Psoas muscle (tissue), 8 donors: ENCODE measurements at places on chromosomes 12 and 14.

- H3K36me3 ChIP-seq, result peaks cover 14% of the 10 kb centered on the region
- peaks cover 17% of the 10 kb centered on the region for H3K4me1 ChIP-seq
Measured at GRCh38 chr12:98644433-98644711, 216 bp downstream of the IKBIP start.

- no peak overlapping the region for H3K4me3 ChIP-seq
- no peak overlapping the region for H3K27ac ChIP-seq
- no peaks in the 10 kb centered on the region for H3K27me3 ChIP-seq
- no peak for DNase-seq
- no peaks in the 10 kb centered on the region for H3K4me1 ChIP-seq
Measured at GRCh38 chr14:57418999-57419398, 28.6 kb downstream of the NAA30 start.

DNA sequence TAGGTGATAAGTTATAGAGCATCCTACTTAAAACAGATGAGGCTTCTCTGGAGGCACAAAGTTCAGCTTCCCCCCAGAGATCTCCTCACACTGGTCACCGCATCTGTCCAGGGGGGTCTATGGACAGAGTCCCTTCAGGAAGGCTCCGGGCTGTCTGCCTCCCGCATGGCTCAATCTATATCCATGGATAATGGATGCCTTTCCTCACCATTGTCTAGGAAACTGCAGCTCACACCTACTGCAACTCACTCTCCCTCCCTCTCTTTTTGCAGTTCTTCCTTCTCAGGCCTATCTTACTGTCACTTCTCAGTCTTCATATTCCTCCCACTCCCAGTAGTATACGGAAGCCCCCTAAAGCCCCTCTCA is 100.6 kb upstream of the BCL2L14 start:
- DNase-seq, result no peak
- no peaks in the 10 kb centered on the region for H3K4me1 ChIP-seq
- H3K4me3 ChIP-seq, result no peak overlapping the region
- H3K27me3 ChIP-seq, result no peaks in the 10 kb centered on the region
- no peak overlapping the region for H3K27ac ChIP-seq
- H3K36me3 ChIP-seq, result no peaks in the 10 kb centered on the region

- H3K36me3 ChIP-seq, result no peaks in the 10 kb centered on the region
- no peaks in the 10 kb centered on the region for H3K27me3 ChIP-seq
- no peaks in the 10 kb centered on the region for H3K4me1 ChIP-seq
- H3K4me3 ChIP-seq, result no peak overlapping the region
Measured at GRCh38 chr14:37083599-37083998, 88.8 kb downstream of the SLC25A21 start.

DNA sequence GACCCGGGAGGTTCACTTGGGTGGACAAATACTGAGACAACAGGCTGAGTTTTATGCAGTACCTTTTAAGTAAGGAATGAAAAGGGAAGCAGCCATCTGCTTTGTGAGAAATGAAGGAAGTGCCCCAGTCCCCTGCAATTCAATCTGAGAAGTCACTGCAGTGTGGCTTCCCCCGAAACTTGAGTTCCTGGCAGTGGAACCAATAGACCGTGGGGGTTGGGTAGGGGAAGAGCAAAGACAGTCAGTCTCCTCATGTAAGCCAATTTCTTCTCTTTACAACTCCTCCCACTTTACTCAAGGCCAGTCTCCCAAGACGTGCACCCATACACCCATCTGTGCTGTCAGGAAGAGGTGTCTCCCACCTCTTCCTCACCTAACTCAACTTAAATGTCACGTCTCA is 206.5 kb downstream of the BCAT1 start:
- no peak overlapping the region for H3K4me3 ChIP-seq
- no peaks in the 10 kb centered on the region for H3K27me3 ChIP-seq
- no peak overlapping the region for H3K27ac ChIP-seq
- no peaks in the 10 kb centered on the region for H3K4me1 ChIP-seq
- H3K36me3 ChIP-seq, result no peaks in the 10 kb centered on the region

DNA sequence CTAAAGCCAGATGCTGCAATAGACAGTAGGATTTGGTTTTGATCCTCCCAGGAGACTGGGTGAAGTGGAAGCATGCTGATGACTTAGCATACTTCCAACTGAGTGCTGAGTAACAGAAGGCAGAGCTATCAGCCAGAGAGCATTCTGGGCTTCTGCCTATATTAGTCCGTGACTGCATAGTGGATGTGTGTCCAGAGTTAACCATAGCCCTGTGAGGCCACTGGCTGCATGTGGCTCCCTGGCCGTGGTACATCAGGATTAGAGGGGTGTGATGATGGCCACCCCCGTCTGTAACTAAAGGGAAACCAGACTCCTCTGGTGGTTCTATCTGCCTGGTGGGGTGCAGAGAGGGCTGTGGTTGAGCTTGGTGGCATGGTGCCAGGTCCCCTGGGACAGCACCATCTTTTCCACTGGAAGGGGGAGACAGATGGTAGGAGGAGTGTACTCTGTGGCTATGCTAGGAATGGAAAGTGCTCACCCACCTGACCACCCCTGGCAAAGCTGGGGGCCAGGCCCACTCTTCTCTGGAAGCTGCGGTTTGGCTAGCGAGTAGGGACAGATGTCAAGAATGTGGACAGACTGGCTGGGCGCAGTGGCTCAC is 27.4 kb downstream of the ABCD4 start:
- no peaks in the 10 kb centered on the region for H3K4me1 ChIP-seq
- no peak overlapping the region for H3K4me3 ChIP-seq
- no peaks in the 10 kb centered on the region for H3K27me3 ChIP-seq
- H3K36me3 ChIP-seq, result no peaks in the 10 kb centered on the region

- DNase-seq, result no peak
- H3K4me3 ChIP-seq, result peak overlapping the region; percentile 96
- no peaks in the 10 kb centered on the region for H3K36me3 ChIP-seq
- peaks cover 44% of the 10 kb centered on the region for H3K4me1 ChIP-seq
- H3K27ac ChIP-seq, result peak overlapping the region; percentile 98
- H3K27me3 ChIP-seq, result no peaks in the 10 kb centered on the region
Measured at GRCh38 chr12:120536064-120536791, 2.1 kb downstream of the RNF10 start.

GRCh38 chr14:96508900-96509299 is 6.7 kb downstream of the PAPOLA start:
- H3K27ac ChIP-seq, result no peak overlapping the region
- no peak overlapping the region for H3K4me3 ChIP-seq
- H3K27me3 ChIP-seq, result no peaks in the 10 kb centered on the region

DNA sequence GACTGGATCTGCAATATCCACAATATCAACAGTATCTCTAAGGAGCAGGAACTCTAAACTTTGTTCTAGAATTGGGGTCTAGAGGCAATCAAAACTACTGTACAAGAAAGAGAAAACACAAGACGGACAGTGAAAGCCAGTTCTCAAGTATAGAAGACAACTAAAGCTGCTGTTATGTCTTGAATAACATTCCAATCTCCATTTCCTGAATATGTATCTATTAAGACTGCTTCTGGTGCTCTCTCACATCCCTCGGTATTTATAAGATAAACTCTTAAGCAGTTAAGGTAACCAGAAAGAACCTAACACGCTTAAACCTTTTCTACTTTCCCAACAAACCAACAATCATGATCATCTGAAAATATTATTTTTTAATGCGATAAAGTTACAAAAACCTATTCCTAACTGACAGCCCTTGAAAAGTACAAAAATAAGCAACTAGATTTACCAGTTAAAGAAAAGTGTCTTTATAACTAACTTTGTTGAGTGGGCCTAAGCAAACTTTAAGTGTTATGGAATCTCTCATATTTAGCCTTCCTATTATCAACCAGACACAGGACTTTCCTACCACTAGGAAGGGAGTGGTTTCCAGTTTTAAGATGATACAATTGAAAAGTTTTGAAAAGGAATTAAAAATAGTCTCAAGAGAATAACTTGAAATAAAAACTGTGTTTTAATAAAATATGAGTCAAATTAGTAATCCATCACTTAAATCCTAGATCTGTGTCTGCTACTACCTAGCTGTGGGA is 30.7 kb downstream of the NUMB start:
- H3K27ac ChIP-seq, result no peak overlapping the region
- H3K36me3 ChIP-seq, result no peaks in the 10 kb centered on the region
- no peaks in the 10 kb centered on the region for H3K27me3 ChIP-seq
- H3K4me1 ChIP-seq, result peaks cover 22% of the 10 kb centered on the region
- H3K4me3 ChIP-seq, result no peak overlapping the region

- H3K27me3 ChIP-seq, result no peaks in the 10 kb centered on the region
- no peak for DNase-seq
- no peaks in the 10 kb centered on the region for H3K4me1 ChIP-seq
- H3K36me3 ChIP-seq, result no peaks in the 10 kb centered on the region
Measured at GRCh38 chr14:78700236-78700635, 530.1 kb downstream of the NRXN3 start.

DNA sequence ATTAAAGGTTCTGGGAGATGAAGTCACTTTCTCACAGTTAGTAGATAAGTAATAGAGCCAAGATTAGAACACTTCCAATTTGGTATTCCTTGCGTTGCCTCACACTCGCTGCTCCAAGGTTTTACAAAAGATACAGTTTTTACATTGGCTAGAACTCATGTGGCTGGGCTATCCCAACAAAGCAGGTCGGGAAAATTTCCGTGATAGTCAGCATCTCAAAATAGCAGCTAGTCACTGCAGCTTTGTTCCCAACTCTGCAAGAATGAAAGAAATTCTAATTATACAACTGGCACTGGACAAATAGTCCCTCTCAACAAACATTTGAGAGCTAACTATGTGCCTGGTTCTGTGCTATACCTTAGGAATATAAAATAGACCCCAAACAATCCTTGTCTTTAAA is 24.6 kb upstream of the PPP1R12A start:
- H3K4me1 ChIP-seq, result no peaks in the 10 kb centered on the region
- no peak overlapping the region for H3K4me3 ChIP-seq
- no peak overlapping the region for H3K27ac ChIP-seq
- no peak for DNase-seq
- no peaks in the 10 kb centered on the region for H3K36me3 ChIP-seq

DNA sequence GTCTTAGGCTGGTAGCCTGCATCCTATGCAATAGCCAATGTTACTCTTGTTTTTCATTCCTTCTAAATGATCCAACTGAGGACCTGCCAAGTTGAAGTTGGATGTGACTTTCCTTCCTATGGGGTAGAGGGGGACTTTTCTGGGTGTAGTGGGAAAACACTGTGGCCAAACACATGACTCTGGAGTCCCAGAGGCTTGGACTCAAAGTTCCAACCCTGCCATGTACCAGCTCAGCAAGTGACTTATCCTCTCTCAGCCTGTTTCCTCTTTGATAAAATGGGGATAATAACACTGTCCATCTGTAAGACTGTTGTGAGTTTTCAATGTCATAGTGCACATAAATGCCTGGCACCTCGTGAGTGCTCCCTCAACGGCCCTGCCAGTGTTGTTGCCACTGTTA is 97.0 kb downstream of the ZFP36L1 start:
- peaks cover 15% of the 10 kb centered on the region for H3K4me1 ChIP-seq
- DNase-seq, result no peak
- no peak overlapping the region for H3K4me3 ChIP-seq
- no peaks in the 10 kb centered on the region for H3K36me3 ChIP-seq

- no peaks in the 10 kb centered on the region for H3K27me3 ChIP-seq
- peaks cover 34% of the 10 kb centered on the region for H3K4me1 ChIP-seq
- peak overlapping the region; percentile 8 for H3K4me3 ChIP-seq
- H3K27ac ChIP-seq, result peak overlapping the region; percentile 64
Measured at GRCh38 chr12:105226219-105226618, 9.8 kb downstream of the APPL2 start.

DNA sequence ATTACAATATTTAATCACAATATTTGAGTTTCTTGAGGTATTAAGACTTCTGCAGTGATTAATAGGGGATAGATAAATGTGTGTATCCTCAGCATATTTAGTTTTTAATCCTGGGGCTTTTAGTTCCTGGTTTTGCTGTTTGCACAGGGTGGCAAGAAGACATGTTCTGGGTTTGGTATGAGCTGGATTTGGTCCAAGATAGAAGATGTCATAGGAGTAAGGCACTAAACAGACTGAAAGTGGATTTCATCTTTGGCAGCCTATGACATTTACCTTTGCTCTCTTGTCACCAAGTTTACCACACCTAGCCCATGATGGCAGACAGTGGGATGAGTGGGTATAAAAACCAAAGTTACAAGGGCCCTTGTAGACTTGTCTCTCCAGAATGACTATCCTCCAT is 168.2 kb downstream of the LRRK2 start:
- no peaks in the 10 kb centered on the region for H3K4me1 ChIP-seq
- no peaks in the 10 kb centered on the region for H3K27me3 ChIP-seq
- no peaks in the 10 kb centered on the region for H3K36me3 ChIP-seq
- H3K27ac ChIP-seq, result no peak overlapping the region

- H3K4me3 ChIP-seq, result no peak overlapping the region
- H3K27me3 ChIP-seq, result no peaks in the 10 kb centered on the region
- no peaks in the 10 kb centered on the region for H3K36me3 ChIP-seq
- no peak for DNase-seq
- no peak overlapping the region for H3K27ac ChIP-seq
Measured at GRCh38 chr12:27823038-27823437, 43.0 kb upstream of the MANSC4 start.

DNA sequence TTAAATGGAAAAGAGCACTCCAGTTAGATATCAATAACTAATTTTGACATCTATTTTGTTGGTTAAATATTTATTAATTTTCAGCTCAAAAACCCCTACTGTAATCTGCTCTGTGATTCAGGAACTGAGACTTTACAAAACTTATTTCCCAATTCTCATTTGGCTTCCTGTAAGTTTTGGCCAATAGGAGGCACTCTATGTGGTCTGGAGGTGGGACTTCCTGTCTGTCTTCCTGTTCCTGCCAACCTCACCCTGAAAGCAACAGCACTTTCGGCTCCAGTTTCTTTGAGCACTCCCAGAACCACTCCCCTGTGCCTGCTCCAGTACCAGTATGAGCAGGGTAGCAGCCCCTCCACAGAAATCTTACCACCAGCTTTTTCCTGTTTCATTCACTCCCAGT is 1027.0 kb downstream of the VRK1 start:
- no peaks in the 10 kb centered on the region for H3K4me1 ChIP-seq
- no peaks in the 10 kb centered on the region for H3K27me3 ChIP-seq
- no peak for DNase-seq
- H3K4me3 ChIP-seq, result no peak overlapping the region
- H3K27ac ChIP-seq, result no peak overlapping the region
- no peaks in the 10 kb centered on the region for H3K36me3 ChIP-seq

GRCh38 chr14:47676315-47676617 is 861 bp upstream of the MDGA2 start:
- DNase-seq, result no peak
- H3K27me3 ChIP-seq, result peaks cover 11% of the 10 kb centered on the region
- H3K36me3 ChIP-seq, result no peaks in the 10 kb centered on the region

- no peak overlapping the region for H3K4me3 ChIP-seq
- H3K36me3 ChIP-seq, result no peaks in the 10 kb centered on the region
- H3K27me3 ChIP-seq, result peaks cover 12% of the 10 kb centered on the region
Measured at GRCh38 chr14:36671149-36671548, 9.5 kb downstream of the PAX9 start.

GRCh38 chr12:48352157-48352760 is 1.5 kb upstream of the ZNF641 start:
- H3K36me3 ChIP-seq, result peaks cover 4% of the 10 kb centered on the region
- H3K27me3 ChIP-seq, result no peaks in the 10 kb centered on the region
- peaks cover 18% of the 10 kb centered on the region for H3K4me1 ChIP-seq
- H3K27ac ChIP-seq, result peak overlapping the region; percentile 97
- no peak for DNase-seq

- no peaks in the 10 kb centered on the region for H3K4me1 ChIP-seq
- H3K4me3 ChIP-seq, result no peak overlapping the region
- no peak for DNase-seq
- H3K27ac ChIP-seq, result no peak overlapping the region
Measured at GRCh38 chr14:105855893-105856675, 329.7 kb downstream of the TMEM121 start.
